Esophagus squamous epithelium (tissue), 5 donors: ENCODE measurements at places on chromosomes 6 and 20. TPM values are rescaled to one million over a fixed set of nuclear protein-coding genes. Genes with fewer than 3 reads are reported as not detected.

GRCh38 chr6:25582101-25582500, 69.9 kb upstream of the SCGN start:
- DNase-seq, result no peak
- no peaks in the 10 kb centered on the region for H3K27me3 ChIP-seq
- H3K4me1 ChIP-seq, result no peaks in the 10 kb centered on the region

The CTSA gene
- total RNA-seq, result 74.8 TPM

DNA sequence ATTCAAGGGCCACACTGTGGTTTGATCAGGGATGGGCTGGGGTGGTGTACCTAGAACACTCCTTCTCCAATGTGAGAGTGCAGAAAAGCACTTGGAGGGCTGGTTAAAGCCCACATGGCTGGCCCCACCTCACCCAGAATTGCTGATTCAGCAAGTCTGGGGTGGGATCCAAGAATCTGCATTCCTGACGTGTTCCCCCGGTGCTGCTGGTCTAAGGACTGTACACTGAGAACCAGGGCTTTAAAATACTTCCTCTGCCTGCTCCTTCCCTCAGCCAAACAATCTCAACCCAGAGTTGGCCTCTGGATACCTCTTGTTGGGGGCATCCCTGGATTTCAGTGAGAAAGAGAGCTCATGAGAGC, 13.4 kb upstream of the OCSTAMP start:
- no peaks in the 10 kb centered on the region for H3K4me1 ChIP-seq
- H3K36me3 ChIP-seq, result no peaks in the 10 kb centered on the region
- no peak overlapping the region for H3K27ac ChIP-seq
- no peak overlapping the region for H3K4me3 ChIP-seq

DNA sequence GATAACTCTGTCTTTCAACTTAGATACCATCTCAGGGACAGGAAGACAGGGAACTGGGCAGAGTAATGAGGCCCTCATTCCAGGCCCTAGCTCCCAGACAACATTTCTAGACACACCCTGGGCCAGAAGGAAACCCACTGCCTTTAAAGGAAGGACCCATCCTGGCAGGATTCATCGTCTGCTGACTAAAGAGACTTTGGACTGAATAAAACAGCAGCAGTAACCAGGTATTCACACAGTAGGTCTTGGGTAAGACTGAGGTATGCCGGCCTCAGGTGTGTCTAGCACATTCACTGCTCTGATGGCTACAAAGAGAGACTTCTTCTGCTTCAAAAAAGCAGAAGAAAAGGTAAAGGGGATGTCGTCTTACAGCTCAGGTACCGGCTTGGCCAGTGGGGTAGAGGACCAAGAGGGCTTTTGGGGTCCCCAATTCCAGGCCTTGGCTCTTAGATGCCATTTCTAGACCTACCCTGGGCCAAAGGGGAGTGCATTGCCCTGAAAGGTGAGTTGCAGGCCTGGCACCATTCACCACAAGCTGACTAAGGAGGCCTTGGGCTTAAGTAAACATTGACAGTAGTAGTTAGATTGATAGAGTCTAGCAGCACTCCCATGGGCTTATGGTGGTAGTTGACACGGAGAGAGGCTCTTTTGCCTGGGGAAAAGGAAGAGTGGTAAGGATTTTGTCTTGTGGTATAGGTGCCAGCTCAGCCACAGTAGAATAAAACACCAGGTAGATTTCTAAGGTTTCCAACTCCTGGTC, 13.4 kb downstream of the SNX14 start:
- H3K4me3 ChIP-seq, result no peak overlapping the region
- H3K27me3 ChIP-seq, result no peaks in the 10 kb centered on the region
- H3K27ac ChIP-seq, result no peak overlapping the region
- H3K36me3 ChIP-seq, result no peaks in the 10 kb centered on the region

DNA sequence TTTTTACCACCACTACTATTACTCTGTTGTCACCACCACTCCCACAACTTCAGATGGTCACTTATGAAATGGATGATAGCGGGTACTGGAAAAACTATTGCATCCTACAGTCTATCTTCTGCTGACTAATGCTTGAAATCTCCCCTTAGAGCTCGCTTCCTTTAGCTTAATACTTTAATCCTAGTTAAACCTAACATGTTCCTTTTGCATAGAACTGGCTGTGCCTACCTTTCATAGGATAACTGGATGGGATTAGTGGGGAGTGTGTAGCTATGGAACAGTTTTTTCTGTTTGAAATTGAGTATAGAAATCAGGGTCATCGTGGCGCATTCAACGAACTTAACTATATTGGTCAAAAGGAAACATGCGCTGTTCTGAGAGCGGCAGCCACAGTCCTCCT, 294.7 kb downstream of the FARS2 start:
- no peak overlapping the region for H3K27ac ChIP-seq
- H3K4me3 ChIP-seq, result no peak overlapping the region
- no peaks in the 10 kb centered on the region for H3K36me3 ChIP-seq
- no peaks in the 10 kb centered on the region for H3K4me1 ChIP-seq
- no peak for DNase-seq

- DNase-seq, result no peak
- H3K27ac ChIP-seq, result no peak overlapping the region
- no peaks in the 10 kb centered on the region for H3K27me3 ChIP-seq
- no peaks in the 10 kb centered on the region for H3K36me3 ChIP-seq
- no peaks in the 10 kb centered on the region for H3K4me1 ChIP-seq
- H3K4me3 ChIP-seq, result no peak overlapping the region
These were observed 19.8 kb downstream of the ADGRF5 start for GRCh38 chr6:46901882-46902314.
